ENCODE measurements at places on chromosomes 6 and 20. TPM values are rescaled to one million over a fixed set of nuclear protein-coding genes. Genes with fewer than 3 reads are reported as not detected.

SAMD3 gene
- total RNA-seq: 28.7 TPM

DNA sequence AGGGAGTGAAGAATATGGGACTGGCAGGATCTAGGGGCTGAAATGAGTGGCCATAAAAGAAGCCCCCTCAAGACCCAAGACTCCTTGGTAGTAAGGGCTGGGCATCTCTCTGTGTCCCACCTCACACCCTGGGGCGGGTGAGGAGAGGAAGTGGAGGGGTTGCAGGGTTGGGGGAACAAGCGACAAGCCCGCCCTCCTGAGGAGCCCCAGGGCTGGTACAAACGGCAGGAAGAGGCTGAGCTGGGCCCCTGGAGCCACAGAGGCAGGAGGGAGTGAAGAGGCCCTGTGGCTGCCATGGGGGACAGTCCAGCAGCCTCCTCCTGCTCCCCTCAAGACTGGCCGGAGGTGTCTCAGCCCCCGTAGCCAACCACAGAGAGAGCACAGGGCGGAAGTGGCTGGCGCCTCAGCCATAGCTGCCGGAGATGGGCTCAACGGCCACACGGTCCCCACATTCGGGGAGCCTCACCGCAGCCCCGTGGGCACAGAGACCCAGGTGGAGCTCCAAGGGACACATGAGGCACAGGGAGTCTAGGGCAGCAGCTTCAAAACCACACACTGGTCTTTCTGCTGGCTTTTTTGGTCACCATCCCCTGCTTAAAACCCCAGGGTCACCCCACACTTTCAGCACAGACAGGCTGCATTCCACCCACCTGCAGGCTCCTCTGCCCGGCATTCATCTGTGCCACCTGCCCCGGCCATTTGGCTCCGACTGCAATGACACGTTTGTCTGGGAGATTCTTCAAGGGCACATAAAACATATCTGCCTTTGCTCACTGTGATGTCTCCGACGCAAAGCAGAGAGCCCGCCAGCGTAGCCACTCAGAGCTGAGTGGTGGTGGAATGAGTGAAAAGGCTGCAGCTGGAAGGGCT lies 524 bp downstream of the C20orf203 start:
- peak; percentile 7 for DNase-seq
- H3K36me3 ChIP-seq: no peaks in the 10 kb centered on the region
- H3K4me1 ChIP-seq: peaks cover 39% of the 10 kb centered on the region
- H3K4me3 ChIP-seq: peak overlapping the region; percentile 68

- no peak for DNase-seq
- no peaks in the 10 kb centered on the region for H3K36me3 ChIP-seq
- H3K4me1 ChIP-seq: peaks cover 4% of the 10 kb centered on the region
- no peaks in the 10 kb centered on the region for H3K27me3 ChIP-seq
- H3K27ac ChIP-seq: no peak overlapping the region
These were observed 160.7 kb downstream of the HACE1 start for GRCh38 chr6:104698979-104699378.

- no peak overlapping the region for H3K4me3 ChIP-seq
- no peak for DNase-seq
- H3K36me3 ChIP-seq: no peaks in the 10 kb centered on the region
- H3K27me3 ChIP-seq: no peaks in the 10 kb centered on the region
These were observed 9.1 kb downstream of the SNTA1 start for GRCh38 chr20:33434434-33434833.

DNA sequence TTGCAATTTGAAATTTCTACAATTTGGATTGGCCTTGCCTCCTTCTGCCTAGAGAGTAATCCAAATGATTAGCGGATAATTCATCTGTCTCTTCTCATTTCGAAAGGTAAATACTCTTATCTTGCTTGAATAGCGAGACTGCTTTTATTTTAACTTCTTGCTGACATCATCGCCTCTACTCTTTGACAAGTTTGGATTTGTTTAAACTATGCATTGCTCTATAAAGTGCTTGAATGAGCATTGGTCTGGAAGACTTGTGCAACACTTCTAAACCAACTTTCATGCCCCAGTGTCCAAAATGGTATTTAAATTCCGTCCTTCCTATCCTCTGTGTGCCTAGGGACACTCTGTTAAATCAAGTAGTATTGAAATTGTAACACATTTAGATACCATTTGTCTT lies 384.1 kb upstream of the SLC35B3 start:
- no peaks in the 10 kb centered on the region for H3K36me3 ChIP-seq
- no peaks in the 10 kb centered on the region for H3K4me1 ChIP-seq
- DNase-seq: no peak
- no peak overlapping the region for H3K27ac ChIP-seq
- H3K4me3 ChIP-seq: no peak overlapping the region

GRCh38 chr6:88890860-88891845 lies 72.3 kb downstream of the RNGTT start:
- no peak overlapping the region for H3K4me3 ChIP-seq
- no peak for DNase-seq
- no peak overlapping the region for H3K27ac ChIP-seq

GRCh38 chr20:42204109-42204660 lies 586.0 kb upstream of the CHD6 start:
- H3K27ac ChIP-seq: no peak overlapping the region
- no peak for DNase-seq
- no peaks in the 10 kb centered on the region for H3K4me1 ChIP-seq
- H3K4me3 ChIP-seq: no peak overlapping the region
- H3K27me3 ChIP-seq: peaks cover 1% of the 10 kb centered on the region

- no peak overlapping the region for H3K4me3 ChIP-seq
- DNase-seq: no peak
- no peaks in the 10 kb centered on the region for H3K4me1 ChIP-seq
- no peaks in the 10 kb centered on the region for H3K36me3 ChIP-seq
- H3K27me3 ChIP-seq: peaks cover 8% of the 10 kb centered on the region
These were observed 65.4 kb upstream of the FBXL4 start for GRCh38 chr6:99013145-99013544.

GRCh38 chr20:22257912-22258311 lies 326.5 kb downstream of the FOXA2 start:
- no peak overlapping the region for H3K4me3 ChIP-seq
- no peaks in the 10 kb centered on the region for H3K36me3 ChIP-seq
- no peaks in the 10 kb centered on the region for H3K27me3 ChIP-seq
- DNase-seq: no peak
- H3K27ac ChIP-seq: no peak overlapping the region

DNA sequence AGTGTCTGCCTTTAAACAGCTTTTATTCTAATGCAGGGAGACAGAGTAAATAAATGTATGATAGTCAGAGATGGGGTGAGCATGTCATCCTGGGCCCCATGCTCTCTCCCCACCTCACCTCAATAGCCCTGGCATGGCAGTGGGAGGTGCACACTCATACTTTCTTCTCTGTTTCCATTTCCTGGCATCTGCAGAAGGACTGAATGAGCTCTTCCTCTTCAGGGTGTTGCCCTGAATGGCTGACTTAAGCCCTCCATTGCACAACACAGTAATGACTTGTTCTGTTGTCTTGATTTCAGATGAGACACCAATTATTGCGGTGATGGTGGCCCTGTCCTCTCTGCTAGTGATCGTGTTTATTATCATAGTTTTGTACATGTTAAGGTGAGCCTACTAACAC lies 57.0 kb upstream of the GNRH2 start:
- DNase-seq: no peak
- no peak overlapping the region for H3K4me3 ChIP-seq
- peaks cover 6% of the 10 kb centered on the region for H3K4me1 ChIP-seq
- H3K27me3 ChIP-seq: no peaks in the 10 kb centered on the region
- no peak overlapping the region for H3K27ac ChIP-seq
- peaks cover 58% of the 10 kb centered on the region for H3K36me3 ChIP-seq

HLA-DRB5 gene
- 0.34 TPM for total RNA-seq

FBXO9 gene
- total RNA-seq: 137 TPM

- no peak for DNase-seq
- H3K4me1 ChIP-seq: no peaks in the 10 kb centered on the region
These were observed 85.6 kb downstream of the CAP2 start for GRCh38 chr6:17478946-17479345.

MAS1L gene
- not detected for total RNA-seq

DNA sequence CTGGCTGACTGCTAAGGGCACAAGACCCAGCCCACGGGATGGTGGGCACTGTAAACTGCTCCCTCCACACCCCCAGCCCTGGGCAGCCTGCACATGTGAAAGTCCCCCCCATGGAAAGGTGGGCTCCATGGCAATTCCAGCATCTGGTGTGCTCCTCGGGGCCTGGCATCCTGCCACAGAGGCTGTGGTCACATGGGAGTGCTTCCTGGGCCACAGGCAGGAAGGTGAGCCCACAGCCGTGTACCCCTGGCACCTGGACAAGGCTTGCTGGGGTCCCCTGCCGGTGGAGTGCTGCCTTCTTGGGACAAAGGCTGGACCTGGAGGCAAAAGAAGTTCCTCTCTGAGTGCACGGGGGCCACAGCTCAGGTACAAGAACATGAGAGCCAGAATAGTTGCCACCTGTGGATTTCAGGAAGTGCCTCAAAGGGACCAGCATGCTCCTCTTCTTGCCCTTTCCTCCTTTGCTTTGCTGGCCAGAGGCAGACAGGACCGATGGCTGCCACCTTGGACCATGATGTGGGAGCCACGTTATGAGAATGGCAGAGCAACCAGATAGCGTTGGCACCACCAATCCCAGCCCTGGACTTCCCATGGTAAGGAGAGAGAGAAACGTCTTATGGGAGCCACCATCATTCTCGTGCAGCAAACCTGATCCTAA lies 120.2 kb upstream of the MLN start:
- H3K27ac ChIP-seq: no peak overlapping the region
- H3K36me3 ChIP-seq: no peaks in the 10 kb centered on the region
- H3K27me3 ChIP-seq: no peaks in the 10 kb centered on the region
- DNase-seq: no peak
- peaks cover 16% of the 10 kb centered on the region for H3K4me1 ChIP-seq
- H3K4me3 ChIP-seq: no peak overlapping the region

GRCh38 chr20:60274717-60275116 lies 316.5 kb downstream of the CDH26 start:
- H3K27ac ChIP-seq: no peak overlapping the region
- H3K4me1 ChIP-seq: no peaks in the 10 kb centered on the region
- no peaks in the 10 kb centered on the region for H3K27me3 ChIP-seq
- H3K36me3 ChIP-seq: no peaks in the 10 kb centered on the region
- no peak for DNase-seq

DNA sequence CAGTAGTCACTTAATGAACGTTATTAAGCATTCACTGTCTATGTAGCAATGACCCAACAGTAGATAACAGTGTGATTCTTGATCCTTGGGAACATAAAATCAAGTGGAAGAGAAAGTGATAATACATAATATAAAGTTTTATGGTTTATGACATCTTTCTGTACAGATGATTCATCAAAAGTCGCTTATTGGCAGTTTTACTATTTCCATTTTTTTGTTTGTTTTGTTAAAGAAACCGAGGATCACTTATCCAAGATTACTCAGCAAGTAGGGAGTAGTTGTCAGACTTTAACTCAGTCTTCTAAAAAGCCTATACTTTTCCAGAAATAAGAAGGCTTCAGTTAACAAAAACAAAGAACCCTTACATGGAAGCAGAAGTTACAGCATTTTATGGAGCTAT lies 260.8 kb downstream of the ZFAND3 start:
- no peak overlapping the region for H3K27ac ChIP-seq
- H3K36me3 ChIP-seq: peaks cover 13% of the 10 kb centered on the region
- no peak overlapping the region for H3K4me3 ChIP-seq
- no peak for DNase-seq
- no peaks in the 10 kb centered on the region for H3K27me3 ChIP-seq

DNA sequence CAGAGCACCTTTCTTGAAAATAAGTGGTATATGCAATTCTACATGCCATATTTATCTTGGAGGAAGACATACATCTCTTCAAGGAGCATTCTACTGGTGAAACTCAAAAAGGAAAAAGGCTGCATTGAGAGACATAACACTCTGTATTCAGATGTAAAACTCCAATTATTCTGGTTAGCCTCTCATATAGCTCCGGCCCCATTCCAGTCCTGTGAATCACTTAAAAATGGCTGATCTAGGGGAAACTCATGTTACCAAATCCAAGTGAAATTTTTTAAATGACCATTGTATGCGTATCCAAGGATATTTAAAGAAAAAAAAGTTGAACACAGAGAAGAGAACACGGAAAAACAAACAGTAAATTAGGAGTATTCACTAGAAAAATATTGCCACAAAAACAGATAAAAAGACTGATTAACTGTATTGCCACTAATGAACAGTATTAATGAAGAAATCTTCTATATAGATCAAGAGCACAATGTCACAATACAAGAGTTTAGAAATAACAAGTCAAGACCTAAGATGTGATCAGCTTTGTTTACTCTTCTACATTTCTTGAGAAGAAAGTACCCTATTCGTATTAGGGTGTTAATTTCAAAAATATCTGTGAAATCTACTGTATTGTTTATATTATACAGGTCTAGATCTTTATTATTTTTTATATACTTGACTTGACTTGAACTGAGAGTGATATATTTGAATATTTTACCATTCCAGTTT lies 124.5 kb upstream of the GJE1 start:
- no peaks in the 10 kb centered on the region for H3K27me3 ChIP-seq
- H3K4me1 ChIP-seq: no peaks in the 10 kb centered on the region
- H3K27ac ChIP-seq: no peak overlapping the region
- no peaks in the 10 kb centered on the region for H3K36me3 ChIP-seq

DNA sequence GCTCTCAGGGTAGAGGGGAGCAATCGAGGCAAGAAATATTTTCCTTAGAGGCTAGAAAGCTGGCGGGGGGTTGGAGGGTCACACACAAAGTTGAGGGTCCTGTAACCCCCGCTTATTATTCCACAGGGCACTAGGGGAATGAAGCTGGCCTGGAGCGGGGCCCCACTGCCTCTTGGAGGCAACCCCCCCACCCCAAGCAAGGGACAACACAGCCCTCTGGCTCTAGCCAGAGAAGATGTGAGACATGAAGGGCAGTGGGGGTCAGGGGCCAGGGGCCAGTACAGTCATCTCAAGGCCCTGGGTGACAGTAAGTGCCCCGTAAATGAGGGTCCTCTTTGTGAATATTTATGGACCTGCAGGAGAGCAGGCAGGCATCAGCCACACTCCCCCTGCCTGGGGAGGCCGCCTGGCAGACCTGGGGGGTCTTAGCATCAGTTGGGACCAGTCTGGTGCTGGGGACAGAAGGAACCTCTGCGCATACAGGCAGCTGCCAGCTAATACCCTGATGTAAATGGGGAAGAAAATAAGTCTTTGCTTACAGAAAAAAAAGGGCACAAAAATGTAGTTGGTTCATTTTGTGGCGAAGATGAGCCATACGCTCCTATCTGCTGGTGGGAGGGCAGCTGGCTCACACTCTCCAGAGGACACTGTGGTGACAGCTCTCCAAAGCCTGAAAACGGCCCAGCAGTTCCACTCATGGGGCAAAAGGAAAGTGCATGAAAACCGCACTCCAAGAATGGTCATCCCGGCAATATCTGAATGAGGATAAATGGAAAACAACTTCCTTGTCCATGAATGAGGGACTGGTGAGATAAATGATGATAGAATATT lies 21.9 kb downstream of the SPATA2 start:
- H3K4me3 ChIP-seq: no peak overlapping the region
- no peak overlapping the region for H3K27ac ChIP-seq
- peaks cover 6% of the 10 kb centered on the region for H3K4me1 ChIP-seq
- no peaks in the 10 kb centered on the region for H3K27me3 ChIP-seq

GRCh38 chr6:85172705-85173104 lies 277.2 kb upstream of the NT5E start:
- DNase-seq: no peak
- H3K27me3 ChIP-seq: no peaks in the 10 kb centered on the region
- H3K4me1 ChIP-seq: no peaks in the 10 kb centered on the region

- H3K36me3 ChIP-seq: no peaks in the 10 kb centered on the region
- no peak for DNase-seq
- peaks cover 7% of the 10 kb centered on the region for H3K4me1 ChIP-seq
- no peaks in the 10 kb centered on the region for H3K27me3 ChIP-seq
- peak overlapping the region; percentile 12 for H3K27ac ChIP-seq
- H3K4me3 ChIP-seq: no peak overlapping the region
These were observed 89.1 kb upstream of the MPC1 start for GRCh38 chr6:166471797-166472260.
